NCI-H524 (cell line): ENCODE measurements at places on chromosomes 2 and 18.

GRCh38 chr2:196592331-196592910 is 47.1 kb upstream of the CCDC150 start:
- DNase-seq, result peak; percentile 62

GRCh38 chr2:119910566-119910965 is 102.3 kb upstream of the EPB41L5 start:
- no peak for DNase-seq

- DNase-seq, result no peak
Observed at GRCh38 chr18:12749121-12749520, 46.3 kb downstream of the PSMG2 start.

GRCh38 chr2:2699121-2699505 is 368.0 kb upstream of the MYT1L start:
- no peak for DNase-seq

- no peak for DNase-seq
Observed at GRCh38 chr2:13104723-13105122, 388.0 kb downstream of the TRIB2 start.

- DNase-seq, result peak; percentile 77
Observed at GRCh38 chr2:133819906-133820305, 251.6 kb upstream of the NCKAP5 start.

DNA sequence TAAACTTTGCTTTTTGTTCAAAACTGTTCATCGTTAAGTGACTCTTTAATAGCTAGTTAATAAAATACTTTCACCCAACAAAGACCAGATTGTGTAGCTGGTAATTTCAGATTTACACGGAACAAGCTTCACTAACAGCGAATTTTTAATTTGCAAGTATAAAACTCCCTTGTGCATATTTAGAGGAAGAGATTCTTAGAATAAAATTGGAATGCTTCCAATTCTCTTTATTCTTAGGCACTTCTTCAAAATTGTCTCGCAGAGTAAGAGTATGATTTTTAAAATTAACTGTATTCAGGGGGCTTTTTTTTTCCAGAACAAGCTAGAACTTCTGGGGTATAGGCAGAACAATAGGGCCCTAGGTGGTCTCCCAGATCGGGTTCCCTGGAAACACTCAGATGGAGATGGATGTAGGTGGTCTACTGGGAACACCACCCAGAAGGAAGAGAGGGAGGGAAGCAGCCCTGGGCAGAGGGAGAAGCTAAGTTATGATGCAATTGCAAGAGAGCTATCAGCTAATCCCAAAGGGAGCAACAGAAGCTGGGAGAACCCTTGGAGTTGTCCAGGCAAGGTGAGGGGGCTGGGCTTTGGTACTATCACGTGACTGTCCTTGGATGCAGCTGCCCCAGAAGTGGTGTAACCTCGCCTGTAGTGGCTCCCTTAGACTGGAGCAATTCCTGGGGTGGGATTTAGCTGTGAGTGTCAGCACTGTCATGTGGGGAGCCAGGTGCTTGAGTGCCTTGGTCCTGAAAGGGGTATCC is 151.7 kb upstream of the ASB18 start:
- DNase-seq, result no peak

- no peak for DNase-seq
Observed at GRCh38 chr18:63907664-63908063, at the start of gene SERPINB10. Gene SERPINB10 (plus strand): TSS chr18:63907958. CDS start chr18:63915511, 7,553 bp downstream.

- DNase-seq, result no peak
Observed at GRCh38 chr18:34818064-34818463, 108.0 kb downstream of the DTNA start.

DNA sequence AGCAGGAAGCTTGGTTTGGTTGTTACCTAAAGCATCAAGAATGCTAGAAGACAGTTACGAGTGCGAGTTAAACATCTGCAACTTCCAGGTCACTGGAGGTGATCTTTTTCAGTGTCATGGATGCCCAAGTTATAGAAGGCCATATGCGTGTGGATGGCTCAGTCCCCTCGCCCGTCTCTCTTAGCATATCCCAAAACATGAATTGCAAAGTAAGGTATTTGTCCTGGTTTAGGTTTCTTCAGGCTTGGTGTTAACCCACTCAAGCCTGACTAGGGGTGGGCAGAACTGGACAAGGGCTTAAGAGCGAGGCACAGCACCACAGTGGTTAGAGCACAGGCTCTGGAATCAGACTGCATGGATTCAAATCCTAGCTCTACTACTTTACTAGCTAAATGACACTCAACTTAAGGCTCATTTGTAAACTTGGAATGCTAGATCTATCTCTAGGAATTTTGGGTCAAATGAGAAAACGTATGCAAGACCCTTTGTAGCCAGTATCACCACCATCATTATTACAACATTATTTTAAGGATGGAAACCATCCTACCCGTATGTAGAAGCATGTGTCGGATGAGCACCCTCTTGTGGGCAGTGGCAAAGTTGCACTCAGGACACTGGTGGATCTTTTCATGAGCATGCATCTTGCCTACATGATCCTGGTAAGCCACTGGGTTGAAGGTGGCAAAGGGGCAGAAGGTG is 11.2 kb downstream of the ZNF142 start:
- DNase-seq, result peak; percentile 25

DNA sequence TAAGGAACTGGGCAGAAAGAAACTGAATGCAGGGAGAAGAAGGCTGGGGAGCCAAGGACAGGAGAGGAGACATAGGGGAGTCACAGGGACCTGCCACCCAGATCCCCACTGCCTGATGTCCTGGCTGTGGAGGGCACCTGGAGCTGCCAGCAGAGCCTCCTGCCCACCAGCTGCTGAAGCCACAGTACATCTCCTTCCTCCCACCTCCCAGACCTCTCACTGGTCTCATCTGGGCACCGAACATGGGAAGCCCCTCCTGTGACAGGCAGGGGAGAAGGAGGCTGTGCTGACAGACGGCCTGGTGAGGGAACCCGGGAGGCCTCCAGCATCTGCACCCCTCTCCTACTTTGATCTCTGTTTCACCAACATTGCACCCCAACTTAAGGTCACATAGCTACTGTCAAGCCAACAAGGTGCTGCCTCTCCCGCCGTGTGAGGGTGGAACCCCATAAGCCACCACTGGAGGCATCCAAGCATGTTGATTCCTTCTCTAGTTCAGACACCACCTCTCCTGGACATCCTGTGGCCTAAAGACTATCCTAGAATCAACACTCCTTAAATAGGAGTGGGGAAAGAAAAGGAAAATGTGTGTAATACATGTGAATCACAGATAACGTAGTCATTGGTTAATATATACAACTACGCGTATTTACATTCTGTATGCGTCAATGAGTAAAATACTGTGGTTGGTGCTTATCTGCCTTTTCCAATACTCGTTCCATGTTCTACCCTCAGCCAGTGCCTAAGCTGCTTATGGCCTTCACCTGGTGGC is 3.5 kb upstream of the RNPEPL1 start:
- DNase-seq, result no peak

- no peak for DNase-seq
Observed at GRCh38 chr2:80748592-80748991, 444.0 kb upstream of the LRRTM1 start.
